Activated CD4-positive, alpha-beta memory T cell treated with anti-CD3 and anti-CD28 coated beads for 36 hours (primary cell): ENCODE measurements at places on chromosomes 2 and 18.

DNA sequence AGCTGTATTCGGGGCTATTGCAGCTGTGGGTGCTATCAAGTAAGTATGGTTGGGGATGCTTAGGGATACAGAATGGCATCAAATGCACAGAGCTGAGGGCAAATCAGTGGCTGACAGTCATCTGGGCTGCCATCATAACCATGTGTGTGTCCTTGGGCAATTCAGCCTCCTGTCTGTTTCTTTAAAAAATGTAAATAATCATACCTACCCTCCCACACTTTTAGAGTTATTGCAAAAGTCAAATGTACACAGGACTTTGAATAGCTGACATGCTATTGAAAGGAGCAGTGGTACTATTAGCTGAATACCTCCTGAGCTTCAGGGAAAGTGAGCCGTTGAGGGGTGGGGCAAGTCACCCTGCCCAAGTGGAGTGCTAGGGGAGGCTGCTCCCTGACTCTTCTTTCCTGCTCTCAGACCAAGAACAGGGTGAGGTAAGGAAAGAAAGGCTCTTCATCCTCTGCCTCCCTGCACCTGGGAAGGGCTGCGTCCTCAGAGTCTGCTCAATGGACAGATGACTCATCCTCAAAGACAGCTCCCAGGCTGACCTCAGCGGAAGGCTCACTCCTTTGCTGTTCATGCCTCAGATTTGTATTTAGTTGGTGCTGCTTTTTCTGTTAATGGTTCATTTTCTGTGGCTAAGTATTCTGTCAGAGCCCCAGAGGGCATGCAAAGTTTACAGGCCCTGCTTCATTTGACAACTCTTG, 54.9 kb upstream of the BZW1 start:
- no peak for DNase-seq

- DNase-seq, result no peak
These were observed 152.5 kb downstream of the PLEKHA3 start for GRCh38 chr2:178632729-178633128.

GRCh38 chr2:196486146-196486545, 153.4 kb upstream of the CCDC150 start:
- no peak for DNase-seq

- no peak for DNase-seq
These were observed 1947.6 kb upstream of the CELF4 start for GRCh38 chr18:39513186-39513585.

DNA sequence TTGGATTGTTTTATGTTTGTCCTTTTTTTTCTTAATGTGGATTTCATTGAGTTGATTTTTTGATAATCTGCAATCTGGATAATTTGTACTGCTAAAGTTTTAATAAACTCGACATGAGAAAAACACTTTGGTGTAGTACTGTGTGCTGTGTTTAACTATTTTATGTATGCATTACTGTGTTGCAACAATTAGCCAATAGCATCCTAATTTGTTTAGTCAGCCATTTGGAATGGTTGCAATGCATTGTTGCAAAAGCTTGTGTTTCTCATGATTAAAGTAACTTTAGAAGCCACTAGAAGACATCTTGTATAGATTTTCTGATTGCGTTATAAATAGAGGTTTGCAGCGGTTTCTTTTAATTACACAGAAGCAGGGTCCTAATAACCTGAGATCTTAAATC, 53.5 kb downstream of the PPIG start:
- no peak for DNase-seq

DNA sequence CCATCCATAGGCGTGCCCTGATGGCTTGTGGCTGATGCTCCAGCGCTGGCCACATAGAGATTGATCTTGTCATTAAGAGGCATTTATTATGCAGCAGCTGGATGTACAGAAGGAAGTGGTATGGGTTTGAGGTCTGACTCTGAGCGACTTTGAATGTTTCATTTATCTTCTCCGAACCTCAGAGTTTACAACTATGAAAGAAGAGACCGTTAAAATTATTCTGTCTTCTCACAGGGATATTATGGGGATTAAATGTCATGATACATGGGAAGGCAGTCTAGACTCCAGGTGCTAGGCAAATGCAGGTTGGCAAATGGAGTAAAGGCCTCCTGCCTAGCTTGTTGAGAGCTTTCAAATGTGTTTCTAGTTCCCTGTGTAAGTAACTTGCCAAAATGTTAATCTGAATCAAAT, 30.3 kb downstream of the MOGAT1 start:
- no peak for DNase-seq

DNA sequence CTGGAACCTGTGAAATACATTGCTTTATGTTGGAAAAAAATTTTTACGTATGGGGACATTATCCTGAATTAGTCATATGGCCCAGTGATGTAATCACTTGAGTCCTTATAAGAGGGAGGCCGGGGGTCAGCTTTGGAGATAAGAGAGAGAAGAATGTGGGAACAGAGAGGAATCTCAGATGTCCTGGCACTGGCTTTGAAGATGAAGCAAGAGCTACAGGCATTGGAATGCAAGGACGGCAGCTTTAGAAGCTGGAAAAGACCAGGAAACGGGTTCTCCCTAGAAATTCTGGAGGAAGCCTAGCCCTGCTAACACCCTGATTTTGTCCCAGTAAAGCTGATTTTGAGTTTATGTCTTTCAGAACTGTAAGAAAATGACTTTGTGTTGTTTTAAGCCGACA, 1129.9 kb upstream of the GYPC start:
- no peak for DNase-seq

- no peak for DNase-seq
These were observed 4.0 kb downstream of the CCT7 start for GRCh38 chr2:73238149-73238548.

DNA sequence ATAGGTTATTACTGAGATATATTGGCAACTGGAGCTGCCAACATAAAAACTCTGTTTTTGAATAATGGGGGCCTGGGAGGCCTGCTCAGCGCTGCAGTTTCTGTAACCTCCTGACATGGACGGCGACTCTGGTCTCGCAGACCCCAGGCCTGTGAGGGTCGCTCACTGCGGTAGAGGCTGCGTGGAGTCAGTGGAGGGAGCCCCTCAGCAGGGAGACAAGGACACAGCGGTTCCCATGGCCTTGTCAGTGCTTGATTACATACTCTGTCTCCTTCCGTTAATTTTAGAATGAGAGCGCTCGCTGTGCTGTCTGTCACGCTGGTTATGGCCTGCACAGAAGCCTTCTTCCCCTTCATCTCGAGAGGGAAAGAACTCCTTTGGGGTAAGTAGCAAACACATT, 858 bp downstream of the TPO start:
- no peak for DNase-seq

DNA sequence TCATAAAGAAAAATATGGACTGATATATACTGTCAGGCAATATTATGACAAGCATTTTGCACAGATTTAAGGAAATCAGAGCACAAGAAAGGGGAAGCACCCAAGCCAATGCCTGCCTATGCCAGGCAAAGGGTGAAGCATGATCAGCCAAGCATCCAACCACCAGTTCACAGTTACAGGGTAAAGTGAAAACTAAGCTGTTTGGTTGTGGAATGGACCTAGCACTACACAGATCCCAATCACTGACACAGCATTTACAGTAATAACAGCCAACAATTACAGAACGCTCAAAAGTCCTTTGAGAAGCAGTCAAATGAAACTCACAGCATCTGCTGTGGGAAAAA, 90.3 kb downstream of the SP3 start:
- no peak for DNase-seq

- DNase-seq, result no peak
These were observed 476.4 kb upstream of the CHST9 start for GRCh38 chr18:27661320-27662018.

- no peak for DNase-seq
These were observed 135.5 kb downstream of the NDUFA10 start for GRCh38 chr2:239889641-239890121.

GRCh38 chr18:35804377-35804776, 168.1 kb upstream of the RMP24 start:
- DNase-seq, result no peak

GRCh38 chr2:207716056-207716455, 4.6 kb downstream of the CCNYL1 start:
- no peak for DNase-seq
